Stimulated activated CD4-positive, alpha-beta T cell treated with anti-CD3 and anti-CD28 coated beads, Interleukin-15, amount 100 ng/mL, for 1 hour (primary cell): ENCODE measurements at places on chromosomes 13 and 19.

GRCh38 chr19:40609561-40610395, 8.6 kb downstream of the LTBP4 start:
- DNase-seq = peak; percentile 79

GRCh38 chr13:98648141-98648540, 71.2 kb upstream of the STK24 start:
- no peak for DNase-seq

DNA sequence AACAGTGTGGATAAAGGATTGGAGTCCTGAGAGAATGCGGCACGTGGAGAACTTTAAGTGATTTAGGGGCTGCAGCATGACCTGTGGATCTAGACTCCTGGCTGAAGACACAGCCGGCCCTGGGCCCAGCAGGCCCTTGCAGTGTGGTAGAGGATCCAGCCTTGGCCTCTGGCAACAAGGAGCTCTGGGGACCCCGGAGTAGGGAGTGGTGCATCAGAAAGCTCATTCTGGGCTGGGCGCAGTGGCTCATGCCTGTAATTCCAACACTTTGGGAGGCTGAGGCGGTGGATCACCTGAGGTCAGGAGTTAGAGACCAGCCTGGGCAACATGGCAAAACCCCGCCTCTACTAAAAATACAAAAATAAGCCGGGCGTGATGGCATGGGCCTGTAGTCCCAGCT, 76.0 kb downstream of the CHST8 start:
- DNase-seq = no peak

GRCh38 chr13:73859841-73860240, 274.4 kb downstream of the KLF12 start:
- DNase-seq = no peak

DNA sequence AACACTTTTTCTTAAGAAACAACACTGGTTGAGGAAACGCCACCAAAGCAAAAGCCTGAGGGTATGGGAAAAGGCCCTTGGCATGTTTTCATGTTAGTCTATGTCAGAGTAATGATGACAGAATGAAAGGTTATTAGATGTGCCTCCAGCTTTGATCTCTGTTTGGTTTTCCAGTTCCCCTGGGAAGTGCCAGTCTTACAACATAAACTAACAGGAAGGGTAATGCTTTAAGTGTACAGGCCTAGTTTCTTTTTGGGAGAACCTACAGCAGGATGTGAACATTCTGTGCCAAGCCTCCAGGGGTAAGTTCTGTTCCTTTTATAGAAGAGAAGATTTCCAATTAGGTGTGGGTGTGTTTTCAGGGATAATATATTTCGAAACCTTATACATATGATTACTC, 121.7 kb downstream of the FNDC3A start:
- DNase-seq = no peak

GRCh38 chr13:36629057-36629385, 44.8 kb upstream of the SERTM1 start:
- no peak for DNase-seq

DNA sequence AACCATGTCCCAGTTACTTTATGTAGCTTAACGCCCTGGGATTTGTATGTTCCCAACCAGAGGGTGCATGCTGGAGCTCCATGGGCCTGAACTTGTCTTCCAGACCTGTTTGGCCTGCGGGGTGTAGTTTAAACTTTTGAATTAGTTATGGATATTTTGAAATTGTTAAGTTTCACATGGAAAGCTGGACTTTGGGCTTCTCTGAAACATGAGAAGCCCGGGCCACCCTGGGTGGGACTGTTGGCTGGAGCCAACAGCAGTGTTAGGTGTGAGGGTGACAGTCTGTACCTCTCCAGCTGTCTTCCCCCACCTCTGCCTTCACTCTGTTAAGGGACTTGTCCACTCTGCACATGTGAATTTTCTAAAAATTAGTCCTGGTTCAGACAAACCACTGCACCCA, 1.6 kb downstream of the UBE2L5 start:
- DNase-seq = no peak

- no peak for DNase-seq
These were observed at the start of gene CACNG6 for GRCh38 chr19:53991224-53992113. CACNG6 (plus strand) TSS chr19:53991637; CDS start chr19:53992878, 1,241 bp downstream.

DNA sequence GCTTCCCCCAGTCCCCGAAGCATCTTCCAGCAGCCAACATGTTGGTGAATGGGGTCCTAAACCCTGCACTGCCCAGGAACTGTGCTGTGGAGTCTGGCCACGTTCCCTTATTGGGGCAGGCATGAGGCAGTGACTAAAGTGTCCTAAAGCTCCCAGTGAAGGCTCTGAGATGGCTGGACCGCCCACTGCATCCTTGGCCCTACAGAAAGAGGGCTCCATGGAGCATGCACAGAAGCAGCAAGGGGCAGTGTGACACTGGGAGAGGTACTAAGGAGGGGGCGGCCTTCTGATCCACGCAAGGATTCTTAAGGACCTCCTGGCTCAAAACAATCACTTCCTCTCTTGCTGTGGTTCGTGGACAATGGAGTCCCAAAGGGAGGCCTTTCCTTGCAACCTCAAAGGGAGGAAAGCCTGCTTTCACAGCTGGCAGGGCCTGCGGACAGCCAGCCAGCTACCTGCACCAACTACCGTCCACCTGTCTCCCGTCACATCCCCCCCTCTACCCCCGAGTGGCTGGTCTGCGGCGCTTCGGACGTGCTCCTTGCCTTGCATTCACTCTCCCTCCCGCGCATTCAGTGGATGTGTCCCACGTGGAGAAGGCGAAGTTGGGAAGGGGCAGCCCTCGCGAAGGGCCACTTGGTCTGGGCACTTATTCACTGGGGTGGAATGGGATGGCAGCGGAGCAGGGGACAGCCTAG, 63.9 kb upstream of the STARD13 start:
- DNase-seq = no peak

- no peak for DNase-seq
These were observed 203.6 kb downstream of the DCLK1 start for GRCh38 chr13:35927567-35928021.

GRCh38 chr19:44824761-44825160, 15.9 kb downstream of the BCAM start:
- no peak for DNase-seq

GRCh38 chr13:98233127-98233526, 56.1 kb upstream of the RNF113B start:
- no peak for DNase-seq

- DNase-seq = no peak
These were observed 194.5 kb downstream of the NBEA start for GRCh38 chr13:35136585-35136984.

DNA sequence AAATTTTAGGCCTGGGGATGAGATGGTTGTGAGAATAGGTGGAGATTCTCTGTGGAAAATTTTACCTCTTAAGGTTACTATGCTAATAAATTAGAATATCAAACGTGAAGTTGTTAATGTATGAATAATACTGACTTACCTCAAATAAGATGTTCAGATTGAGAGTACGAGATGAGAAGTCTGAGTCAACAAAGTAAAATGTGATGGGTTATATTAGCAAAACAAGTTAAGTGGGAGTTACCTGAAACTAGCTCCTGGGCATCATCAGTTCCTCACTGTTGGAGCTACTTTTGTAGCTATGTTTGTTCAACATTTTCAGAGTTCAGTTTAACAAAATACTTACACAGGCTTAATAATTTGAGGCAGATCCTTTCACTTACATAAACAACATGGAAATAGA, 108.6 kb downstream of the PIBF1 start:
- DNase-seq = no peak

DNA sequence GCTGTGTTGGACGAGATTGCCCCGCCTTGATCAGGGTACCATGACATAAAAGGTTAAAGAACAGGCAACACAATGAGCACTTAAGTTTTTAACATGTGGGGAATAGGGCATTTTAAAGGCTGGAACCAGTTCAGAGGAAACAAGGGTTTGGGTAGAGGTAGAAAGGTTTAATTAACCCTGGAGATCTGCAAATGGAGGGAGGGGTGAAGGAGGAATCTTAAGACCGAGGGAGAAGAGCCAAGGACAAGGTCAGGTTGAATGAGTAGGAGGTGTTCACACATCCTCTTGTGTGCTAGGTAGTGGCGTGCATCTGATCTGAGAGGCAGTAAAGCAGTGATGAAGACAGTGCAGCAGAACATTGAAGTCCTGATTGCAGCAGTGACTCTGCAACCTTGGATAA, 28.5 kb downstream of the SKA3 start:
- DNase-seq = no peak
